ENCODE measurements at places on chromosomes 11 and 22.
A peak's percentile ranks its signal among the peaks of the same experiment; 100 is the strongest.

GRCh38 chr11:131421066-131421855 lies 50.8 kb downstream of the NTM start:
- no peak for DNase-seq

DNA sequence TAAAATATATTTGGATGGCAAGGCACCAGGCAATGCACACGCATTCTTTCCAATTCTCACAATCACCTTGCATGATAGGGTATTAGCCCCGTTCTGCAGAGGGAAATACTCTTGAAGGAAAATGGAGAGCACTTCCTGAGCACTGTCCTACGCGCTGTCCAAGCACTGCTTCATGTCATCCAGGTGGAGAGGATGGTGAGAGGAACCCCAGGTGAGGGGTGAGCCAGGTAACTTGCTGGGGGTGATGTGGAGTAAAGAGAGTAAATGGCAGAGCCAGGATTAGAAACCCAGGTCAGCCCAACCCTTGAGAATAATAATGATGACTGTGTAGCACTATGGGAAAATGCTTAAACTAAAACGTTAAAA lies 711 bp upstream of the PACSIN2 start:
- DNase-seq, result no peak

GRCh38 chr22:19352766-19353165 lies 61.2 kb upstream of the CLTCL1 start:
- no peak for DNase-seq

- no peak for DNase-seq
These were observed 979.7 kb upstream of the FAT3 start for GRCh38 chr11:91244912-91245311.

DNA sequence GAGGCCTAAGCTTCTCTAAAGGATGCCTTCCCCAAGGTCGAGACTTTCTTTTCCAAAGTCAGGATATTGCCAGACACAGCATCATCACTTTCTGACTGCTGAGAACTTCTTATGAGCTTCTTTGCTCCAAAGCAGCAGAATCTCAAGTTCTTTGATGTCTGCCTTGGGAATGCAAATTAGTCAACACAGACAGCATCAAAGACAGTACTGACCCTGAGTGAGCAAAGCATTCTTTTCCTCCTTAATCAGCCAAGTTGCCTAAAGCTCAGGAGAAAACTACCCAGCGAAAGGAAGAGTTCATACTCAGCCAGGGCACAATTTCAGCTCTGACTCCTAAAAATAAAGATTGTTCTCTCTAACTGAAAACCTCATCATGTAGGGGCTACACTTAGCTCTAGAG lies 98.0 kb downstream of the SLC36A4 start:
- no peak for DNase-seq

- DNase-seq, result no peak
These were observed 27.3 kb downstream of the LRRC74B start for GRCh38 chr22:21073023-21073422.

GRCh38 chr11:71163371-71163770 lies 89.0 kb downstream of the SHANK2 start:
- DNase-seq, result no peak

DNA sequence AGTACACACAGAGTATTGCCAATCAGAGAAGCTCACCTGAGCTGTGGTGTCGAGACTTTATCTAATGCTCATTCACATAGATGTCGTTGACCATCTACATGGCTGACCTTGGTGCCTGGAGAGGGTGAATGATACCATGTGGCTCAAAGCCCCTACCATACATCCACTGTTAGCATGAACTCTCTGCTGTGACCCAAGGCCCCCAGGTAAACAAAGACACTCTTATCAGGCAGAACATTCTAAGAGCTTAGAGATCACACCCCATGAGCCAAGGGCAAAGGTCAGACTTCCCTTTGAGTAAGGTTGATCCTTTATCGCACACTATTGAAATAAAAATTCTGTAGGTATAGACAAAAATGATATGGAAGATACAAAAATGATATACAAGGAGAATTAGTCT lies 15.0 kb upstream of the PIWIL3 start:
- no peak for DNase-seq

- DNase-seq, result no peak
These were observed 34.5 kb downstream of the WT1 start for GRCh38 chr11:32400670-32401369.

GRCh38 chr11:119406005-119406404 lies 17.0 kb downstream of the THY1 start:
- DNase-seq, result no peak

DNA sequence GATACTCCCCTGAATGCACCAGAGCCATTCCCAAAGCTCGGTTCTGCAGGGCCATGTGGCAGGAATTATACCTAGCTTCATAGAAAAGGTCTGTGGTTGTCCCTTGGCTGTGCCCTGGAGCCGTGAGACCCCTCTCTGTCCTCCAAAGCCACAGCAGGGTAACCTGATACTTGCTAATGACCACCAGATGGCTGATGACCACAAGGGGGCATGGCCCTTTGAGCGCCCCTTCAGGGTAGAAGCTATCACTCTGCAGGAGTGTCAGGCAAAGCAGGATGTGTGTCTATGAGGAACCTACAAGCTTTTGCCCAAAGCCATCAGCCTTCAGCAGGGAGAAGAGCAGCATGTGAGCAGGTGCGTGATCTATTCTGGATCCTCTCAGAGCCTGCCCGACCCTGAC lies 95.3 kb downstream of the NTM start:
- no peak for DNase-seq

GRCh38 chr11:132576706-132577105 lies 955.6 kb downstream of the OPCML start:
- DNase-seq, result peak; percentile 64

DNA sequence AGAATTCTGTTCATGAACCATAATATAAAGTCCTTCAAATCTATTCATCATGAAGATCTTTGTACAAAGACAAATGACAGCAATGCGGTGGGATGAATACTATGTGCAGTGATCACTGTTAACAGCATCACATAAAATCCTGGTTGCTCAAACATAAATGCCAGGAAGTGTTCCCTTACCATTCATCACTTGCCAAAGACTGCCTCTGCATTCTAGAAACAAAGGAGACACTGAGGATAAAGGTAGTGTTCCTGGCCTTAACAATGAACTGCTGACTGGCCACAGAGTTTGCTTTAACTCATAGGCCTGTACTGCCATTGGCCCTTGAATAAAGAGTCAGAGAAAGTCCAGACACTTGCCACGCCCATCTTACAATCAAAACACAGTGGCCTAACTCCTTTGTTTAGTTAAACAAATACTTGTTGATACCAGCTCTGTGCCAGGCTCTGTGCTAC lies 29.5 kb downstream of the C2CD3 start:
- no peak for DNase-seq

GRCh38 chr11:100188137-100188783 lies 498.8 kb upstream of the ARHGAP42 start:
- DNase-seq, result no peak

GRCh38 chr22:20384865-20385264 lies 9.1 kb upstream of the ZNF74 start:
- DNase-seq, result no peak

DNA sequence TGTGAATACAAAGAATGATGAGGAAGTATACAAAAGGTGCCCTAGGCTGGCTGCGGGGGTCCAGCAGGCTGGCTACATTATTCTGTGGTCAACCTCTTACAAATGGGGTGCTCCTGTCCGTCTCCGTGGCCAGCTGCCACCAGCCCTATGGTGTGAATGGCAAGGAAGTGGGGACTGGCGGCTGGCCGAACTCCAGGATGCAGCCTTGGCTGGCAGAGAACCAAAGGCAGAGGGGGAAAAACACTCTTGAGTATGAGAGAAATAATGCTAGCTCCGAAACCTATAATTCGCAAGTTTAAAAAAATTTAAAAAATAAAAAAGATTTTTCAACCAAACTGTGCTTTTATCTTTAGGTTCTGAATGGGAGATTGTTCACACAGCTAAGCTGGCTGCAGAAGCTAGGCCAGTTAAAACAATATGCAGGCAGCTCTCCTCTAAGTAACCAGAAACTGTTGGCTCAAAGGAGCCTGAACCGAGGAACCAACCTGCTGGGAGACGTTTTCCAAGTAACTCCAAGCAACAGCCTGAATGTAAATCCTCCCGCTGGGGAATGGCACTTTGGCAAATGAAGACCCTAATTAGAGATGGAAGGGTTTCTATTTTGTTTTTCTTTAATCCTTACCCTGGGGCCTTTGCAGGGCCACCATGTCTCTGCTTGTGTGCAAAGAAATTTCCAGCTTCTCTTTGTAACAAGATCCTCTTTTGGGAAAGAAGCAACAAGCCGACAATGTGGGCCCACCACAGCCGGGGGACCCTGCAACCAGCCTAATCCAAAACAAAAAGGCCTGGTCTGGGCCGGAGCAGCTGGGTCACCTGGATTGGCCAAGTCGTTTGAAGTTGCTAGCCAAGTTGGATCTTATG lies 50.2 kb downstream of the C22orf31 start:
- no peak for DNase-seq

DNA sequence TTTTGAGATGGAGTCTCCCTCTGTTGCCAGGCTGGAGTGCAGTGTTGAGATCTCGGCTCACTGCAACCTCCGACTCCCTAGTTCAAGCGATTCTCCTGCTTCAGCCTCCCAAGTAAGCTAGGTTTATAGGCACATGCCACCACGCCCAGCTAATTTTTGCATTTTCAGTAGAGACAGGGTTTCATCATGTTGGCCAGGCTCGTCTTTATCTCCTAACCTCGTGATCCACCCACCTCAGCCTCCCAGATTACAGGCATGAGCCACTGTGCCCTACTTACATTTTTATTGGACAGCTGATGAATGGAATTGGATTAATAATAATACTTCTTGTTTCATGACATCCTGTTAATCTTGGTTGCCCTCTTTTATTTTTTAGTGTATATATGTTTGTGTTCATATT lies 3.0 kb upstream of the MRGPRD start:
- DNase-seq, result no peak

GRCh38 chr11:13713982-13714381 lies 45.5 kb downstream of the FAR1 start:
- no peak for DNase-seq

- DNase-seq, result no peak
These were observed 7.6 kb downstream of the ATXN10 start for GRCh38 chr22:45678961-45679912.

DNA sequence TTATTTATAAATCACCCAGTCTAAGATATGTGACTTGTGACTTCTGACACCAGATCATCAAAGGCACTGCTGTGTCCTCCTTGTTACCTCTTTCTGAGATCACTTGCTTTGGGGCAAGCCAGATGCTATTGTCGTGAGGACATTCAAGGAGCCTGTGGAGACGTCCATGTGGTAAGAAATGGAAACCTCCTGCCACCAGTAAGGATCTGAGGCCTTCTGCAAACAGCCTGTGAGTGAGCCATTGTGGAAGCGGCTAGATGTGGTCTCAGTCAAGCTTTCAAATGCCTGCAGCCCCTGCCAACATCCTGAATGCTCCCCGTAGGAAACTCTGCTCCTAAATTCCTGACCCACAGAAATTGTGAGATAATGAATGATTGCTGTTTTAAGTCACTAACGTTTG lies 11.7 kb upstream of the RDX start:
- DNase-seq, result no peak

GRCh38 chr11:100119176-100119575 lies 567.9 kb upstream of the ARHGAP42 start:
- DNase-seq, result no peak

Measured in hepatic stellate cell (primary cell).